ENCODE measurements at places on chromosomes 12 and 14. TPM values are rescaled to one million over a fixed set of nuclear protein-coding genes. Genes with fewer than 3 reads are reported as not detected.
A peak's percentile ranks its signal among the peaks of the same experiment; 100 is the strongest.

- H3K27ac ChIP-seq, result no peak overlapping the region
- H3K4me3 ChIP-seq, result peak overlapping the region; percentile 27
- H3K4me1 ChIP-seq, result peaks cover 14% of the 10 kb centered on the region
- no peaks in the 10 kb centered on the region for H3K36me3 ChIP-seq
- no peak for DNase-seq
Observed at GRCh38 chr12:122067966-122068365, 10.6 kb upstream of the MLXIP start.

DNA sequence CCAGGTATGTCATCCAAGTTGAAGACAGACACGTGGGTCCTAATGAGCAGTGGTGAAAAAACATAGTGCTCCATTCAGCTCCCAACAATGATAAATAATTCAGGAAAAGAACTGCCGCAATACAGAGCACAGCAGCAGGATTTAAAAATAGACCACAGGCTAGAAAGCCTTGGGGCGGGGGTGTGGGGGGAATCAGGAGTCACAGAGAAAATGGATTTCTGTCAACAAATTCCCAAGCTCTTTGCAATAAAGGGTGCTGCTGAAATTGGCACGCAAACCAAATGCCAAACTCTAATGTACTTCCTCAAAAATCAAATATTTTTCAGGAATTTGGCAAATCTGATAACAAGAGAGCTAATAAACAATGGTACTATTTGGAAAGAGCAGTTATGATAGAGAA lies 58.6 kb downstream of the R3HDM2 start:
- H3K27ac ChIP-seq, result peak overlapping the region; percentile 68
- H3K27me3 ChIP-seq, result no peaks in the 10 kb centered on the region
- no peaks in the 10 kb centered on the region for H3K36me3 ChIP-seq
- peaks cover 18% of the 10 kb centered on the region for H3K4me1 ChIP-seq
- no peak overlapping the region for H3K4me3 ChIP-seq
- DNase-seq, result peak; percentile 69

DNA sequence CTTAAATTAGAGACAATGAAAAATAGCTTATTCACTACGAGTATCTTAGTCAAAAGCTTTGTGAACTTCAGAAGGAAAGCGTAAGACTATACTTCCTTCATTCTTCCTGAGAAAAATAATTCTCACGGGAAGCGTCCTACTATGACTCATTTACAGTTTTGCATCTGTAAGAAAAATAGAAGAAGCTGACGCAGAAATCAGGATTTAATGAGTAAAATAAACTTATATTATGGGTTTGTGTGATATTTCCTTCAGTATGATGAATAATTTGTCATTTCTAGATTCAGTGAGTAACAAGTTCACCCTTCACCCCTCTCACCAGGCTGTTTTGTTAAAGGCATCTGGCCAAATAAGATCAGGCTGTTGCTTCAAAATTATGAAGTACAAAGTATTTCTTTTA lies 17.8 kb upstream of the PDE3A start:
- no peak for DNase-seq
- H3K4me3 ChIP-seq, result no peak overlapping the region
- no peaks in the 10 kb centered on the region for H3K27me3 ChIP-seq
- H3K4me1 ChIP-seq, result no peaks in the 10 kb centered on the region
- H3K36me3 ChIP-seq, result no peaks in the 10 kb centered on the region

DNA sequence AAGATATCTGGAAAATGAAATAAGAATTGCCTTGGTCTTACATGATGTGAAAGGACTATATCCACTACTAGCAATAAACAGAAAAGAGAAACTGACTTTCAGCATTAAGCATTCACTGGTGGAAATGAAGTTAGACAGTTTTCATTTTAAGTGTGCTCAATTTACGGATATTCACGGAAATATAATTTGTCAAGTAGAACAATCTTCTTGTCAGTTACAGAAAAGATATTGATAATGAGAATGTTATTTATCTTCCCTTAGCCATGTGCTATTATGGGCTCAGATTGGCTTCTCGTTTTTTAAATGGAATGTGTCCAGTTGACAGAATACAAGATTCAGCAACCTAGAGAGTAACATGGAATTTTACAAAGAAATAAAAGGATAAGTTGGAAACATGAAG lies 118.6 kb upstream of the SLCO1C1 start:
- H3K4me3 ChIP-seq, result no peak overlapping the region
- H3K4me1 ChIP-seq, result peaks cover 6% of the 10 kb centered on the region
- DNase-seq, result no peak
- H3K27me3 ChIP-seq, result no peaks in the 10 kb centered on the region
- H3K27ac ChIP-seq, result no peak overlapping the region

DNA sequence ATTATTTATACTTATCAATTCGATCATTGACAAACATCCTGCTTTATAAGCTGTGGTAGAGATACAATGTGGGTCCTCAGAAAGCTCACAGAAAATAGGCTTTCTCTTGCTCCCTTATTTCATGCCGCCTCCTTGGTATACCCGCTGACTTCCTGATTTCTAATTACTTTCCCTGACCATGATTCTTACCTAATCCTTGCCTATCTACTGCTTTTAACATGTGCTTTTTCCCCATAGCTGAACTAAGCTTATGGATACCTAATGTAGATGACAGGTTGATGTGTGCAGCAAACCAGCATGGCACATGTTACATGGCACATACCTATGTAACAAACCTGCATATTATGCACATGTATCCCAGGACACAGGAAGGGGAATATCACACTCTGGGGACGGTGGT lies 65.1 kb downstream of the ITPR2 start:
- no peak for DNase-seq
- no peaks in the 10 kb centered on the region for H3K4me1 ChIP-seq
- H3K27me3 ChIP-seq, result no peaks in the 10 kb centered on the region
- no peaks in the 10 kb centered on the region for H3K36me3 ChIP-seq
- H3K4me3 ChIP-seq, result no peak overlapping the region

DNA sequence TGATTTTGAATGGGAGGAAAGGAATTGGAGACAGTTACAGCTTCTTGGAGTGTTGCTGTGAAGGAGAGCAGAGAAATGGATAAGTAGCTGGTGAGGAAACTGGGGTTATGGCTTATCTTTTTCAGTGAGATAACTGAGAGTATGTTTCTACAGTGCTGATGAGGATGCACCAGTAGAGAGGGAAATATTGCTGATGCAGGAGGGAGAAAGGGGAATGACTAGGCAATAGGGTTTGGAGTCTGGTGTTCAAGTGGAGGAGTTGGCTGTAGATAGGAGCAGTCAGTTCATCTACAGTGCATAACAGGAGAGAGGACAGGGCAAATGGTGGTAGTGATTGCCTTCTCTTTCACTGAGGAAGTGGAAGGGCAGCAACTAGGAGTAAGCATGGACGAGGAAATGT lies 33.0 kb downstream of the SPATS2 start:
- no peak for DNase-seq
- H3K27ac ChIP-seq, result no peak overlapping the region
- no peak overlapping the region for H3K4me3 ChIP-seq
- no peaks in the 10 kb centered on the region for H3K27me3 ChIP-seq
- no peaks in the 10 kb centered on the region for H3K36me3 ChIP-seq

GRCh38 chr12:112163056-112163455 lies 37.7 kb downstream of the TRAFD1 start:
- peaks cover 59% of the 10 kb centered on the region for H3K36me3 ChIP-seq
- H3K27me3 ChIP-seq, result no peaks in the 10 kb centered on the region
- no peak for DNase-seq
- no peak overlapping the region for H3K4me3 ChIP-seq

- DNase-seq, result no peak
- no peak overlapping the region for H3K27ac ChIP-seq
- no peak overlapping the region for H3K4me3 ChIP-seq
- H3K4me1 ChIP-seq, result peaks cover 10% of the 10 kb centered on the region
Observed at GRCh38 chr14:99764222-99764706, 28.9 kb upstream of the EML1 start.

DNA sequence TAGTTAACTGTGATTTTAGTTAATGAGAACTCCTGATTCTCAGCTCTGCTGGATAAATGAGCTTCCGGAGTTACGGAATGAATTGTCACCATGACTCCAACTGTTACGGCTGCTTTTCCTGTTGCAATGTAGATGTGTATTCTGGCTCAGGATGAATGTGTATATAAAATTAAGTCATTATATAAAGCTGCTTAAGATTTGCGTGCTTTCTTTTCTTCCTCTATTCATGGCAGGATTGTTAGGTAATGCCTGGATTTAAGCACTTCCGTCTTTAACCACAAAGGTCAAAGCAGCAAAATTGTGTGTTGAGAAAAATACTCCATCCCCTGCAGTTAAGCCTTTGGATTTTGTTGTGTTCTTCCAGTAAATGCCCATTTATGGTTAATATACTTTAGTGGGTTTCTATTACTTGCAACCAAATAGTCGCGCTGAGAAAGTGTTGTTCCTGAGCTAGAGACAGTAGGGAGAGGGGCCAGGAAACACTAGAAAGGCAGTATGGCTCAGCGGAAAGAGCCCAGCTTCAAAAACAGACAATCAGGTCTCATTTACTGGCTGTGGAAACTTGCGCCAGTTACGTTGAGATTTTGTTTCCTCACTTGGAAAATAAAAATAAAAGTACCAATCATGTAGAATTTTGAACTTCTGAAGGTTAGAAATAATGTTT lies 9.4 kb upstream of the CCDC175 start:
- no peaks in the 10 kb centered on the region for H3K4me1 ChIP-seq
- peaks cover 3% of the 10 kb centered on the region for H3K36me3 ChIP-seq
- no peak for DNase-seq
- no peak overlapping the region for H3K4me3 ChIP-seq
- H3K27me3 ChIP-seq, result no peaks in the 10 kb centered on the region

GRCh38 chr12:6113691-6114475 lies 10.6 kb downstream of the VWF start:
- no peak overlapping the region for H3K4me3 ChIP-seq
- no peaks in the 10 kb centered on the region for H3K4me1 ChIP-seq
- H3K36me3 ChIP-seq, result no peaks in the 10 kb centered on the region

DNA sequence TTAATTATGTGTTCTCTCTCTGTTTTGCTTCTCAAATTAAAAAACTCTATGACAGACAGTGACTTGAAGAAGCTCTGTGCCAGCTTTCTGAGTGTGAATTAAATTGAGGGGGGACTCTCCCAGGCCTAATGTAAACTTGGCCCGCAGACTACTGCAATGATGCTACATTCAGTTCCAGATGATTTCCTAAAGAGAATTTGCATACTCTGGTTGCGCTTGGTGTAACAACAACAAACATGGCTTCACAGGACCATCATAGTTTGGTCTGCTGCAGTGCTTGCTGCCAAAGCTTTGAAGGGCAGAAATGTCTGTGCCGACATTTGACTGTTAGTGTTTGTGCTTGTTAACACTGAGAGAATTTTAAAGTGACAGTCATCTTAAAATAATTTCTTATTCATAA lies 25.0 kb downstream of the CFAP54 start:
- no peak overlapping the region for H3K27ac ChIP-seq
- DNase-seq, result no peak
- H3K4me3 ChIP-seq, result no peak overlapping the region
- no peaks in the 10 kb centered on the region for H3K4me1 ChIP-seq
- H3K36me3 ChIP-seq, result no peaks in the 10 kb centered on the region

DNA sequence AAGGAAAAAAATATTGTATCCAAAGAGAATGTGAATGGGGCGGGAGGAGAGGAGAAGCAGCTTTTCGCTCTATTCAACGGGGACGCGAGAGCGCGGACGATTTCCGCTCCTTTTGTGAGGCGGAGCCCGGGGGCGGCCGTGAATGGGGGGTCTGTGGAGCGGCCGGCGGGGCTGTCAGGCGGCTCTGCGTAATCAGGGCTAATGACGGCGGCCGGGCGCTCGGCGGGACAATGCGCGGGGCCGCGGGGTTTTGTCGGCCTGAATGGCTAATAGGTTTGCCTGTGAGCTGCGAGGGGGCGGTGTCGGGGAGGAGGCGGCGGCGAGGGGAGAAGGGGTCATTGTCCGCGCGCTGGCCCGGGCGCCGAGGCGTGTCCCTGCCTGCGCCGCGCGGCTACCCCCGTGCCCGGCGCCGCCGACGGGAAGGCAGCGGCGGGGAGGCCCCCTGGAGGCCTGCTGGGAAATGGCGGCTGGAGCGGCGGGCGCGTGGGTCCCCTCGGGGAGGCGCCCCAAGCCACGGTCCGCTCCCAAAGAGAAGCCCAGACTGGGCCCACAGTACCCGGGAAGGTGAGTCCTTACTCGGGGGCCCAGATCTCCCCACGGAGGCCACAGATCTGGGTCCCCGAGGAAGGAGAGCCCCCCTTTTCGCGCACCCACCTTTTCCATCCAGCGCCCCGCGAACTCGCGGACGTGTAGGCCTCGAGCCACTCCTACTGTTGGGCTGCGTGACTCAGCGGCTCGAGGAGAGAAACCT lies 6.0 kb downstream of the SIX6 start:
- H3K27me3 ChIP-seq, result peaks cover 35% of the 10 kb centered on the region
- H3K27ac ChIP-seq, result no peak overlapping the region
- no peak for DNase-seq
- H3K36me3 ChIP-seq, result no peaks in the 10 kb centered on the region

DNA sequence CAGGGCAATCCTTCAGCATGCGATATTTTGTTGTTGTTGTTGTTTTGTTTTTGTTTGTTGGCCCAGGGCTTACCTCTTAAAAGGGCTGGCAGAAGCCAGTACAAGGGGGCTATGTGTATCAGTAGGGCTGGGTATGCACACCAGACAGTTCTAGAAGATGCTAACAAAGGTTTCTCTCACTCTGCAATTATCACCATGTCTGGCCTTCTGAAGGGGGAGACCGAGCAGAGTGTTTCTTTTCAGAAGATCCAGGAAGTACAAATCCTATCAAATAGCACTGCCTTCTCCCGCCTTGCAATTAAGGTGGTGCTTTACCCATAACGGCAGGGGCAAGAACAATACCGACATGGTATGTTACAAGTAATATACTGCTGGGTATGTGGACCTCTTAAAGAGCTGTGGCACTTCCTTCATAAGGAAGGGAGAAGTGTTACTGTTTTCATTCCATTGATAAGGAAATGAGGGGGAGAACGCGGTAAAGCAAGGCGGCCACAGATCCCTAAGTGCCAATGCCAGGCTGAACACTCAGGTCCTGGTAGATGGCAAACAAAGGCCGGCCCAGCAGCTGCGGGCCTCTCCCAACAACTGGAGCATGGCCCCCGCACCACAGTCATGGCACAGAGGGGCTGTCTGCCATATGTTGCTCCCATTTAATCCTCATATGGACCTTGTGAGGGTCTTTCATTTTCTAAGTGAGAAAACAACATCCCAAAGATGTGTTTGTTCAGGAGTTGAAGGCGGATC lies 19.2 kb upstream of the CACNA2D4 start:
- H3K27ac ChIP-seq, result peak overlapping the region; percentile 35
- H3K36me3 ChIP-seq, result peaks cover 12% of the 10 kb centered on the region
- no peak overlapping the region for H3K4me3 ChIP-seq
- no peaks in the 10 kb centered on the region for H3K27me3 ChIP-seq
- DNase-seq, result no peak

DNA sequence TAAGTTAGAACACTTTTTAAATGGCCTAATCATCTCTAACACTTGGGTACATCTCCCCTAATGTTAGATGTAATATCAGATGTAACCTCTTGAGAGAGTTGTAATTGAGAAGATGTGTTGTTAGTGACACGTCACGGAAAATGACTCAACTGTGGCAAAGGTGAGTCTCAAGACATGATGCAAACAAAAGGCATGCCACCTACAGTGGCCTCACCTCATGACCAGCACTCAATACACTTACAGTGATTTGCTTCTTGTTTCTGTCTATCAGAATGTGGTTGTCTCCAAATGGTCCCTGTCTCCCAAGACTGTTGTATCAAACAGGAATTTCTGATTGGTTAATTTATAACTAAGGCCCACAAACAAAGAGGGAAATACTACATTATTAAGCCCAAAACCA lies 91.2 kb downstream of the SLC25A21 start:
- DNase-seq, result no peak
- H3K4me1 ChIP-seq, result no peaks in the 10 kb centered on the region
- no peaks in the 10 kb centered on the region for H3K27me3 ChIP-seq
- H3K36me3 ChIP-seq, result no peaks in the 10 kb centered on the region

ACRBP gene
- total RNA-seq, result 10.6 TPM

SMIM41 gene
- 7.9 TPM for total RNA-seq

REP15 gene
- total RNA-seq, result not detected

DLK1 gene
- total RNA-seq, result 7.2 TPM

CLEC2B gene
- total RNA-seq, result 1.1 TPM

RTN1 gene
- 52.3 TPM for total RNA-seq

TSHR gene
- total RNA-seq, result not detected
